ENCODE measurements at places on chromosomes 6 and 20. TPM values are rescaled to one million over a fixed set of nuclear protein-coding genes. Genes with fewer than 3 reads are reported as not detected.

The TRIM15 gene
- not detected for polyA plus RNA-seq

The PPP1R14C gene
- not detected for polyA plus RNA-seq

The KHDRBS2 gene
- not detected for polyA plus RNA-seq

The IL17F gene
- polyA plus RNA-seq: not detected

The SSTR4 gene
- not detected for polyA plus RNA-seq

The HLA-DPA1 gene
- not detected for polyA plus RNA-seq

The PACSIN1 gene
- polyA plus RNA-seq: 0.03 TPM

The LY6G6D gene
- polyA plus RNA-seq: not detected

The FOXA2 gene
- not detected for polyA plus RNA-seq

The KIF25 gene
- not detected for polyA plus RNA-seq

The FANCE gene
- polyA plus RNA-seq: 6.8 TPM

The FAM162B gene
- 4.0 TPM for polyA plus RNA-seq

The CCDC170 gene
- 0.12 TPM for polyA plus RNA-seq

The ECT2L gene
- not detected for polyA plus RNA-seq

The SLC4A11 gene
- 0.95 TPM for polyA plus RNA-seq

The TXLNB gene
- 0.04 TPM for polyA plus RNA-seq

GRCh38 chr20:58905236-58905635 lies 52.7 kb downstream of the GNAS start:
- no peak for DNase-seq

- no peak for DNase-seq
These were observed 127.8 kb downstream of the MAFB start for GRCh38 chr20:40561187-40561586.

- peak; percentile 92 for DNase-seq
These were observed 48.0 kb downstream of the ARMC2 start for GRCh38 chr6:108896111-108896661.

GRCh38 chr20:17841751-17842215 lies 126.8 kb downstream of the SNX5 start:
- DNase-seq: peak; percentile 80

- peak; percentile 89 for DNase-seq
These were observed 149.1 kb upstream of the BEND3 start for GRCh38 chr6:107264357-107264840.

- peak; percentile 27 for DNase-seq
These were observed 608.4 kb downstream of the EPHA7 start for GRCh38 chr6:92810913-92811312.

- DNase-seq: no peak
These were observed 24.0 kb downstream of the RNF146 start for GRCh38 chr6:127290391-127291265.

DNA sequence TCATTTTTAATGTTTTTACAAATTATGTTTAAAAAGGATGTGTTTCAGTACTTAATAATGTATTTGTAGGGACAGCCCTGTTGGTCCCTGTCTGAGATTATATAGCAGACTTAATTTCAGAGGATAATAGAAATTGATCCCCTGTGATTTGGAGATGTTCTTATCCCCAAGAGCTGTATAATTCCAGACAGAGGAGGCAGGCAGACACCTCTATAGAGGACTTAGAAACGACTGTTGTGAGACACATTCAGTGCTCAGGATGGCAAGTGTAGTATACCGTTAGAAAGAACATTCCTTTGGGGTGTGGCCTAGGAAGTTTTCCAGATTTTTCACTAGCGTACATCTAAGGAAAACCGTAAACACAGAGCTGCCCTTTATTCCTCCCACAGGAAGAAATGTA lies 117.8 kb downstream of the MAP3K4 start:
- DNase-seq: no peak

DNA sequence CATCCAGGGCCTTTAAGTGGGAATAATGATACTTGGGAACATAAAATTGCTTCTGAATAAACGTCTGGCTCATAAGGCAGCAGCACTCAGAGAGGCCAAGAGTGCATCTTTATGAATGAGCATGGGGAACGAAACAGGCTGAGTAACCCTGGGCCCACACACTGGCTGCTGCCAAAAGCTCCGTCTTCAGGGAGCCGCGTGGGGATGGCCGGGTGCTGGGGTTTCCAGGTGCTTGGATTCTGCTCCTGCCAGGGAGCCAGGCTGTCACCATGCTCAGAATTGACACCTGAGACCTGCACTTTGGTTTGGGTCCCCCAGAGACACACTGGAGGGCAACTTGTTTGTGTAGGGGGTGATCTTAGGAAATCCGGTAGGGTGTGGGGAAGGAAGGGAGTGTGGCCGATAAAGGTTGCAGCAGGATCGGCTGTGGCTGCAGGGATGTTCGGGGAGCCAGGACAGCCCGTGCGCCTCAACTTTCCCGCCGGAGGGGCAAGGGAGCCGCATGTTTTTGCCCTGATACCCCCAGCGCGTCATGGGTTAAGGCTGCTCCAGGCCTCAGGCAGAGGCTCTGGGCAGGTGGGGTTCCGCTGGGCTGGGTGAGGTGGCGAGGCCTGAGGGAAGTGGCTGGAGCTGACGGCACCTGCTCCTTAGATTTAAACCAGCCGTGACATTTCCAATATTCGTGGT lies 101.8 kb downstream of the YTHDF1 start:
- no peak for DNase-seq

DNA sequence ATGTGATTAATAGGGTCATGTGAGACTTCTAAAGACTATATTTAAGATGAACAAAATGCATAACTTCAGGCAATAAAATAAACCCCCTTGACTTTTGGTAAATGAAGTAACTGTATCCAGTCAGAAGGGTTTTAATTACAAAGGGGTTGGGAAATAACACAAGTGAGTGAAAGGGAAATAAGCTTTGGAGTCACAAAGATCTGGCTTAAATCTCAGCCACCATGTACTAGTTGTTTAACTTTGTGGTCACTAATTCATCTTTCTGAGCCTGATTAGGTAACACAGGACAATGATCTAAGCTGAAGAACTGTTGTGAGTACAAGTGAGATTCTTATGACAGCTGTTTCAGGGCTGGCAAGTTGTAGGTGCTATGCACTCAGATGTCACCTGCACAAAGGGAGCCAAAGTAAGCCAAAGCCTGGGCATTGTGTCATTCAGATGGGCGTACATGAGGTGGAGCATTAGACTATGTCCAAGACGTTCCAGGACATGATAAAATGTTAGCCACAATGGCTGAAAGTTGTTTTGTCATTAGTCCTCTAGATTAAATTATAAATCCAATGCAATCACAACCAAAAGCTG lies 13.8 kb downstream of the TOMM34 start:
- DNase-seq: peak; percentile 26

GRCh38 chr6:25010902-25011625 lies 75.3 kb upstream of the RIPOR2 start:
- DNase-seq: peak; percentile 67

DNA sequence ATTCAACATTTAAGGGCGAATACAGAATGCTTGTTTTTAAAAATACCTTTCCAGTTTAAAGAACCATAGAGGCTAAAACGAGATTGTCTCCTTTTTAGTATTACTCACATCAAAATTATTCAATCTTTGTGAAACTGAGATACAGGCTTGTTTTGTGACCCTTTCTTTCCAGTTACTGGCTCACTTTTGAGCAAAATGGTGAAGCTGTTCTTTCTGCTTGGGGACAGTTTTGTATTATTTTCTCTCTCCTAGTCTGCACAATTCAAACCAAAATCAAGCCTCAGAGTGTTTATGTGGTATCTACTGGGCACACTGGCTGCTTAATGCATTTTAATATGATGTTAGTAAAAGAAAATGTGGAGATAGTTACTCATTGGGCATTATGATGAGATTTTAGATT lies 36.5 kb downstream of the HIVEP1 start:
- no peak for DNase-seq

DNA sequence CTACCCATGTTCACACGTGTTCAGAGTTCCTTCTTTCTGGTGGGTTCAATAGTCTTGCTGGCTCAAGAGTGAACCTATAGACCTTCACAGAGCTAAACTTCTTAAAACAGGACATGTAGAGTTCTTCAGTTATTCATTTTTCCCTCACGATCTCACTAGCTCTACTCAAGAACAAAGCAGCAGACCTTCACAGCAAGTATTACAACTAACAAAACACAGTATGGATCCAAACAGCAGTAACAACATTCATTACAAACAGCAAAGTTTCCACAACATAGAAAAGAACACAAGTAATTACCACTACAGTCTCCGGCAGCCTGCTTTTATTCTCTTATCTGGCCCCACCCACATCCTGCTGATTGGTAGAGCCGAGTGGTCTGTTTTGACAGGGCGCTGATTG lies 39.5 kb upstream of the MCUR1 start:
- no peak for DNase-seq

- peak; percentile 20 for DNase-seq
These were observed 24.6 kb downstream of the SLCO4A1 start for GRCh38 chr20:62666736-62667529.

DNA sequence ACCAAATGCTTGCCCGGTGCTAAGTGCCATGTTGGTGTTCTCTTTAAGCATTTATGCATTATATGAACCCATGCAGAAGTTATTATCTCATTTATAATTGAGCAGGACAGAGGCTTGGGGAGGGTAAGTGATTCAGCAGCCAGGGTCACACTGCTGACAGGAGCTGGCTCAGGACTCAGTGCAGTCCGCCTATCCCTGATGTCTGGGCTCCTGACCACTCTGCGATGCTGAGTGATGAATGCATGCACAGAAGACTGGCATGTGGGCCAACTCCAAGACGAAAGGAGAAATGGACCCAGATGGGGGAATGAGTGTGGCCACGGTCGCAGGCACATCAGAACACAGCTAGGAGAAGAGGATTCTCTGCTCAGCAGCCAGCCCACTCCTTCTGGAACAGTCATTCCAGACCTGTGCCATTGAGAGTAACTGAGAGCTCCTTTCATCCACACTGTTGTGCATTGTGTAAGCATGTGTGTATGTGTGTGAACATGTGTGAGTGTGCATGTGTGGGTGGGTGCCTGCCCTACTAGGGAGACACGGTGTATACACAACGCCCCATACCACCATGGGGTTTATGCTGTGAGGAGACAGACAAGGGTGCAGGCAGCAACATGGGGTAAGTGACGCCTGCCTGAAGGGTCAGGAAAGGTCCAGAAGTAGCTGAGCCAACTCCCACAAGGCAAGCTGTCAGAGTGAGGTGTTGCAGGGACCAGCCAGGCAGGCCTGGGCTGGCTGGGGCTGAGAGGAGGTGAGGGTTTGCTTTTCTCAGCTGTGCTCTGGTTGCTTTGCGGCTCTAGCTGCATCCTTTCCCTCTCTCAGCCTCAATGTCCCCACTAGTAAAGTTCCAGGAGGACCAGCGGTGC lies 97.8 kb upstream of the PMEPA1 start:
- no peak for DNase-seq

- no peak for DNase-seq
These were observed 241.7 kb downstream of the ATXN1 start for GRCh38 chr6:16519265-16520242.

DNA sequence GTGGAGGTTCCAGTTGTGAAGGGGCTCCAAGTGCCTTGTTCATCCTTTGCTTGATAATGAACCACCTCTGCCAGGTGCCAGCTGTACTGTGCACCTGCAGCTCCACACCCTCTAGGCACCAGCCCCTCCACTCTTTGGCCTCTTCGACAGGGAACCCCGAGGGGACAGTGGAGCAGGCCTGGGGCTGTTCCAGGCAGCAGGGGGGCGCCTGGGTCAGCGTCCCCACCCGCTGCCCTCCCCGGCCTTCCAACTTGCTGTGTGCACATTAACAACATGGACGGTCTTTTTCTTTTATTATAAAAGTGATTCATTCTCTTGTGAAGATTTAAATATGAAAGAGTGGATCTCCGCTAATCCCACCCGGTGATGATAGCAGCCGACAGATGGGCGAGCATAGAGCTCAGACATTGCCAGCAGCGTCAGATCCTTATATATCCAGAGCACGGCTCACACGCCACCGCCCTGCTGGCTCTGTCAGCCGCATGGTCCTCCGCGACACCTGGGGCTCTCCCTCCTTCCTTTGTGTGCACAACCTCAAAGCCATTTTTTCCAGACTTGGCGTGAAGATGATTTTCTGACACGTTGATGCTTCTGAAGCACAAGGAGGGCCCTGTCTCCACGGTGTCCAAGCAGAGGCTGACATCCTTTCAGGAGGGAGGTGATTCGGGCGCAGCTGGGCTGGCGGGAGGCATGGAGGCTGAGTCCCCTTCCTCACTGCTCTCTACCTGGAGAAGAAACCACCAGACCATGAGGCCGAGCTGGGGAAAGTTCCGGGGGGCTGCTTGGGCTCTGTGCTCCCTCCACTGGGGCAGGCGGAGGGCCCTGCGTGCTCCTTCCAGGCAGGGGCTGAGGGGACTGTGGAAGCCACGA lies 22.2 kb upstream of the MRGBP start:
- no peak for DNase-seq

- no peak for DNase-seq
These were observed 35.9 kb upstream of the LTV1 start for GRCh38 chr6:143807103-143807772.

DNA sequence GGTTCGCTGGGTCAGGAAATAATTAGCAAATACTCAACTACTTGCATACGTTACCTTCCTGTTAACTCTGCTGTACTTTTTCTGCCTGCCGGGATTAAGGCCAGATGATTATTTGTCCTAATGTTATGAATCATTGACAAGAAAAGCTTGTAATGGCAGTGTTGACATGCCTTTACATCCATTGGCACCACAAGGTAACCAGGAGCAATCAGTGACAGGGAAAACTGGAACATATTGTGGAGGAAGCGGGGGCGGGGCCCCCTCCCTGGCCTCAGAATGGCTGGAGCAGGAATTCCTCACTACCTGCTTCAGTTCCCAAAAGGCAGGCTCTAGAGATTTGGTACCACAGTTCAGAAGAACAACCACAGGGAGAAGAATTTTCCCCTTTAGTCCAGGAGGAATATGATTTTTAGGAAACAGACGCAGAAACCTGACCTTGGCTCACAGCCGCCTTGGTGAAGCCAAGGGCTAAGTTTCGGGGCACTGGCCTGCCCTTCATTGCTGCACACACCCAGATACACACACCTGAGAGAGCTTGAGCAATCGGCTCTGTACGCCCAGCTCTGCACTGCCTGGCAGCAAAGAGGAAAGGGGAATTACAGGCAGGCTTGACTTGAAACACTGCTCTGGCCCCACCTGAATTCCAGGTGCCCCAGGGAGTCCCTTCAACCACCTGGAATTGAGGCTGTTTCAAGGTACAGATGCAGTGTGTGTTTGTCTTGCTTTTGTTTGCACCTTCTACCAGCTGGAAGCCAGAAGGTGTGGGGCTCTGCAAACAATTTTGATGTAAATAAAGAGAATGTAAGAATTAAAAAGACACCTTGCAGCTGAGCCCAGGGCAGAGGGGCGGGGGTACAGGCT lies 89.8 kb downstream of the MYB start:
- DNase-seq: no peak

GRCh38 chr6:113819169-113819830 lies 37.8 kb upstream of the MARCKS start:
- no peak for DNase-seq

DNA sequence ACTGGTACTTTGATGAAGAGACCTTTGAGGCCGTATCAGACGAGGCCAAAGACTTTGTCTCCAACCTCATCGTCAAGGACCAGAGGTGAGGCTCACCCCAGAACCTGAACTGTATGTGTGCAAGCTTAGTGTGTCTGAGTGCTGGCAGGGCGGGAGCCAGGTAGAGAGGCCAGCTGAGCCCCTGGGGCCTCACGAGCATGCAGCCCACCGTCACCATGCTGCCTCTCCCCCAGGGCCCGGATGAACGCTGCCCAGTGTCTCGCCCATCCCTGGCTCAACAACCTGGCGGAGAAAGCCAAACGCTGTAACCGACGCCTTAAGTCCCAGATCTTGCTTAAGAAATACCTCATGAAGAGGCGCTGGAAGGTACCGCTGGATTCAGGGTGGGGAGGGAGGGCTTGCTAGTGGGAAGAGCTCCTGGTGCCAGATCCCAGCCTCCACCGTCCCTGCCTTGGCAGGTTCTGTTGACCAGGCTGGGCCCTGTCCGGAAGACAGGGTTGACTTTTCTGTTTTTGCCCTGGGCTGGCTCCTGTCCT lies 12.7 kb downstream of the MYLK2 start:
- DNase-seq: no peak
